Cardiac muscle cell (in vitro differentiated cells and primary cell): ENCODE measurements at places on chromosomes 2 and 18. TPM values are rescaled to one million over a fixed set of nuclear protein-coding genes. Genes with fewer than 3 reads are reported as not detected.

Gene SCYGR5
- not detected in 2 replicates for total RNA-seq

Gene DIS3L2
- 37.7 and 50.1 TPM in 2 replicates for total RNA-seq

Gene NYAP2
- total RNA-seq = not detected in 2 replicates

Gene IL1RN
- total RNA-seq = not detected in 2 replicates

Gene GPR39
- total RNA-seq = 7.3 and 10.9 TPM in 2 replicates

Gene DGKD
- total RNA-seq = 21.3 and 40.0 TPM in 2 replicates

Gene NR4A2
- 0.04 and 0.36 TPM in 2 replicates for total RNA-seq

Gene POTEC
- not detected in 2 replicates for total RNA-seq

Gene DPP10
- 1.4 and 1.7 TPM in 2 replicates for total RNA-seq

Gene FBLN7
- 1.3 and 4.7 TPM in 2 replicates for total RNA-seq

Gene CHRND
- 0.09 TPM in 1 of 2 replicates, not detected in the other for total RNA-seq

GRCh38 chr2:68052717-68053422 lies 9.9 kb downstream of the C1D start:
- H3K4me3 ChIP-seq = no peak overlapping the region
- H3K27me3 ChIP-seq = no peaks in the 10 kb centered on the region
- peaks cover 10% of the 10 kb centered on the region for H3K4me1 ChIP-seq
- H3K27ac ChIP-seq = no peak overlapping the region
- H3K36me3 ChIP-seq = no peaks in the 10 kb centered on the region
- DNase-seq = peak; percentile 31

- H3K4me3 ChIP-seq = no peak overlapping the region
- no peak for DNase-seq
- no peaks in the 10 kb centered on the region for H3K4me1 ChIP-seq
- no peaks in the 10 kb centered on the region for H3K27me3 ChIP-seq
Measured at GRCh38 chr2:195766691-195767090, 109.7 kb downstream of the SLC39A10 start.

- no peak overlapping the region for H3K27ac ChIP-seq
- H3K36me3 ChIP-seq = no peaks in the 10 kb centered on the region
- no peaks in the 10 kb centered on the region for H3K4me1 ChIP-seq
- DNase-seq = no peak
- no peak overlapping the region for H3K4me3 ChIP-seq
Measured at GRCh38 chr2:240622060-240622411, 3.2 kb upstream of the GPR35 start.

GRCh38 chr2:182117196-182117595 lies 131.5 kb downstream of the PPP1R1C start:
- no peaks in the 10 kb centered on the region for H3K27me3 ChIP-seq
- H3K36me3 ChIP-seq = no peaks in the 10 kb centered on the region
- DNase-seq = no peak
- H3K27ac ChIP-seq = no peak overlapping the region
- H3K4me3 ChIP-seq = no peak overlapping the region

- no peaks in the 10 kb centered on the region for H3K36me3 ChIP-seq
- H3K27ac ChIP-seq = no peak overlapping the region
- H3K27me3 ChIP-seq = no peaks in the 10 kb centered on the region
- no peak overlapping the region for H3K4me3 ChIP-seq
- H3K4me1 ChIP-seq = no peaks in the 10 kb centered on the region
- no peak for DNase-seq
Measured at GRCh38 chr2:189008555-189009262, 34.5 kb downstream of the COL3A1 start.

- peaks cover 14% of the 10 kb centered on the region for H3K27me3 ChIP-seq
- no peak overlapping the region for H3K27ac ChIP-seq
- H3K36me3 ChIP-seq = peaks cover 19% of the 10 kb centered on the region
- DNase-seq = peak; percentile 74
- H3K4me3 ChIP-seq = no peak overlapping the region
- peaks cover 9% of the 10 kb centered on the region for H3K4me1 ChIP-seq
Measured at GRCh38 chr2:10584843-10585475, 104.8 kb downstream of the NOL10 start.

DNA sequence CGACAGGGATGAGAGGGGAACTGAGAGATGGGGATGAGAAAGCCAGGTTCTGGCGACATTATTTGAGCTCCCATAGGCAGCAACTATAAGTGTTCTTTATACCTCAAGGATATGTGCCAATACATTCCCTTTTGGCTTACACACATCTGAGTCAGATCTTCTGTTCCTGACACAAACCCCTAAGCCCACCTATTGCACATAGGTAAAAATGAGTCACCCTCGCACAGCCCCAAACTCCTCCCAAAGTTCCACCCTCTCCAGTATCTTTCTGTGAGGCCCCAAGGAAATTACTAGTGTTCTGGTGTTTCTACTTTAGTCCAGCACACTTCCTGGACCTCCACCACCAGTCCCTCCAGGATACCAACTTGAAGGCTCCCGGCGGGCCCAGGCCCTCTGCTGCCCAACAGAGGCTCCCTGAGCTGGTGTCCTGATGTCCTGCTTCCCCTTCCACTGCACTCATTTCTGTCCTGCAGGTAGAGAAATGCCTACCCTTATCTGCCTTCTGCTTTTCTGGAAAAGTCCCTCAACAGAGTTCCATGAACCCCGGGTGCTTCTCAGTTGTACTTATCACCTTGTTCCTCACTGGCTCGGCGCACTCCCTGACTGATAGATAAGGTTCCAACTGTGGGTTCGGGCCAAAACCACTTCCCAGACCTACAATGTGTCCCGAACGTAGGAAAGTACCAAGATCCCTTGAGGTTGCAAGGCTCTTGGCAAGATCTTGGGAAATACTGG lies 125.5 kb downstream of the EN1 start:
- H3K4me1 ChIP-seq = peaks cover 8% of the 10 kb centered on the region
- no peaks in the 10 kb centered on the region for H3K27me3 ChIP-seq
- H3K4me3 ChIP-seq = no peak overlapping the region

- H3K36me3 ChIP-seq = no peaks in the 10 kb centered on the region
- H3K4me3 ChIP-seq = no peak overlapping the region
- DNase-seq = peak; percentile 53
Measured at GRCh38 chr2:216215658-216216390, 106.7 kb downstream of the XRCC5 start.

DNA sequence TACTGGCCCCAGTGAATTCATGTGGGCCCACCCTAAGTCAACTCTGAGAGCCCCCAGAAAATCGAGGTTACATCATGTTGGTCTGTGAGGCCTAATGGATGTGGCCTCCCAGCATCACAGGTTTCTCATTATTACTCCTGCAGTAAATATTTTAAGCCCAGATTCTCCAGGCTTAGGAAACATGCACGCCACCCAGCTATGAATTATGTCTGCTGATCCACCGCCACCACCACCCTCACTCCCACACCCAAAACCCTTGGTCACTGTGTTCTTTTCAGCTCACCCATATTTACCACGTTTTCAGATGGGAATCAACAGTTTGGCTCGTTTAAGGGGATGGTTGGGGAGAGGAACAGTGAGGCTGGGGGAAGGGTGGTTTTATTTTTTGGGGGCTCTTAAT lies 128.6 kb downstream of the NCK2 start:
- no peaks in the 10 kb centered on the region for H3K36me3 ChIP-seq
- no peak overlapping the region for H3K4me3 ChIP-seq
- H3K4me1 ChIP-seq = no peaks in the 10 kb centered on the region
- no peak overlapping the region for H3K27ac ChIP-seq
- H3K27me3 ChIP-seq = no peaks in the 10 kb centered on the region

DNA sequence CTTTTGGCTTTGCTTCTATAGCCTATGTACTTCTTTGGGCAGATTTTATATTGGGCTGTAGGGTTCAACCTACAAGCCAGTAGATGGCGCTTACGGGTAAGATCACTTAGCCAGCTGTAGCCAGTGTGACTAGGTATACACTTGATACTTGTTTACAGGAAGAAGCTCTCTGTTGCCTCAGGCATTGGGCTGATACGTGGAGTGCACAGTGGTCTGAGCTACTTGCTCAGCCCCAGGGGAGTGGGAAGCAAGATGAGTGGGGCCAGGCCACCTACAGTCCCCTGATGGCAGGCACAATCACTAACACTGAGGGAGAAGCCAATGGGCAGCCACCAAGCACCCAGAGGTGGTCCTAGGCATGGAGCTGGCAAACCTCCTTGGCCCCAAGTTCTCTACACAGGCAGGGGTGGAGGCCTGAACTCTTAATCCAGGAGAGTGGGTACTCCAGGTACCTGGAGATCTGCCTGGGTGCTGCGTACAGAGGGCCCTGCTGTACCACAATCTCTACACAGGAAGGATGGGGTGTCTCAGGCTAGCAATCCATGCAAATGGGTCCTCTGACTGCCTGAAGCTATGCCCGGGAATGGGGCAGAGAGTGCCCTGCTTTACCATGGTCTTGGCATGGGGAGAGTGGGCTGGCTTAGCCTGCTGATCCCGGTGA lies 122.2 kb downstream of the NCOA1 start:
- H3K27ac ChIP-seq = no peak overlapping the region
- no peak overlapping the region for H3K4me3 ChIP-seq
- DNase-seq = peak; percentile 81
- H3K4me1 ChIP-seq = no peaks in the 10 kb centered on the region
- no peaks in the 10 kb centered on the region for H3K27me3 ChIP-seq
- no peaks in the 10 kb centered on the region for H3K36me3 ChIP-seq

DNA sequence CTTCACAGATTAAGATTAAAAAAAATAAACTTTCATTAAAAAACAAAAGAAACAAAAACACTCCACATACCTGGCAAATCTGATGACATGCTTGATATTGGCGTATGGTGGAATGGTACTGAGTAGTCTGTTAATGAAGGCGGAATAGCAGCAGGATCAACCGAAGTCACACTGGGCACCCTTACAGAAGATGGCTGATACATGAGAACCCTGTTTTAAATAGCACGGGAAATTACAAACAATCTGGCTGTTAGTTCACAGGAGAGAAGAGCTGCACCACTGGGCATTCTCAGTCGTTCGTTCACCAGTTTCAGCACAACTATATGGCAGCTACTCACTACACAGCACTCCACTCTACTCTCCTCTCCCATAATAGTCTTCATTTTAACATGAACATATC lies 64.0 kb upstream of the ST8SIA5 start:
- H3K27ac ChIP-seq = no peak overlapping the region
- no peaks in the 10 kb centered on the region for H3K27me3 ChIP-seq
- no peak overlapping the region for H3K4me3 ChIP-seq
- H3K36me3 ChIP-seq = peaks cover 9% of the 10 kb centered on the region

DNA sequence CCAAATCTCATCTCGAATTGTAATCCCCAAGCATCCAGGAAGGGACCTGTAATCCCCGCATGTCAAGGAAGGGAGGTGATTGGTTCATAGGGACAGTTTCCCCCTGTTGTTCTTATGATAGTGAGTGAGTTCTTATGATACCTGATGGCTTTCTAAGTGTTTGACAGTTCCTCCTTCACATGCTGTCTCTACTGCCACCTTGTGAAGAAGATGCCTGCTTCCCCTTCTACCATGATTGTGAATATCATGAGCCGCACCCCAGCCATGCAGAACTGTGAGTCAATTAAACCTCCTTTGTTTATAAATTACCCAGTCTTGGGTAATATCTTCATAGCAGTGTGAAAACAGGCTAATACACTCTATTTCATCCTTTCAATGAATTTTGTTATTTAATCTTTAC lies 446.7 kb downstream of the RNF144A start:
- no peak overlapping the region for H3K27ac ChIP-seq
- H3K4me1 ChIP-seq = peaks cover 8% of the 10 kb centered on the region
- H3K36me3 ChIP-seq = no peaks in the 10 kb centered on the region
- no peaks in the 10 kb centered on the region for H3K27me3 ChIP-seq
- no peak overlapping the region for H3K4me3 ChIP-seq
- no peak for DNase-seq

GRCh38 chr18:23618862-23619387 lies 32.6 kb upstream of the NPC1 start:
- peaks cover 29% of the 10 kb centered on the region for H3K27me3 ChIP-seq
- no peak overlapping the region for H3K27ac ChIP-seq
- H3K4me1 ChIP-seq = no peaks in the 10 kb centered on the region
- peak; percentile 41 for DNase-seq
- H3K4me3 ChIP-seq = peak overlapping the region; percentile 14
